Heart right ventricle (tissue), 16 donors: ENCODE measurements at places on chromosomes 11 and 22.

DNA sequence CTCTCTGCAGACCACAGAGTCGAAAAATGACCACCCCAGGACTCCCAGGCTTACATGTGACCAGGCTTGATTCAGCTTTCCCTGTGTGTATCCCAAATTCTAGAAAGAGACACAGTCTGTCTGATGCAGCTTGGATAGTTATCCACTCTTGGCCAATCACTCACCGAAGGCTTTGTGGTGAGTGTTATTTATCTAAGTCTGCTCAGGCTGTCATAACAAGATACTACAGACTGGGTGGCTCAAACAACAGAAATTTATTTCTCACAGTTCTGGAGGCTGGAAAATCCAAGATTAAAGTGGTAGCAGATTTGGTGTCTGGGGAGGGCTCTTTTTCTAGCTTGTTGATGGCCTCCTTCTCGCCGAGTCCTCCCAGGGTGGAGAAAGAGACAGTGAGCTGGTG is 63.2 kb downstream of the ZBTB16 start:
- no peak for DNase-seq

GRCh38 chr11:12083380-12083779 is 27.0 kb upstream of the MICAL2 start:
- no peak for DNase-seq

GRCh38 chr22:19448076-19448607 is 631 bp upstream of the C22orf39 start:
- peak; percentile 27 for DNase-seq

GRCh38 chr11:73393011-73393380 is 16.8 kb downstream of the RELT start:
- DNase-seq = no peak

- no peak for DNase-seq
Observed at GRCh38 chr11:114091516-114092397, 32.2 kb downstream of the ZBTB16 start.

GRCh38 chr11:398826-399225 is 4.8 kb downstream of the PKP3 start:
- no peak for DNase-seq

DNA sequence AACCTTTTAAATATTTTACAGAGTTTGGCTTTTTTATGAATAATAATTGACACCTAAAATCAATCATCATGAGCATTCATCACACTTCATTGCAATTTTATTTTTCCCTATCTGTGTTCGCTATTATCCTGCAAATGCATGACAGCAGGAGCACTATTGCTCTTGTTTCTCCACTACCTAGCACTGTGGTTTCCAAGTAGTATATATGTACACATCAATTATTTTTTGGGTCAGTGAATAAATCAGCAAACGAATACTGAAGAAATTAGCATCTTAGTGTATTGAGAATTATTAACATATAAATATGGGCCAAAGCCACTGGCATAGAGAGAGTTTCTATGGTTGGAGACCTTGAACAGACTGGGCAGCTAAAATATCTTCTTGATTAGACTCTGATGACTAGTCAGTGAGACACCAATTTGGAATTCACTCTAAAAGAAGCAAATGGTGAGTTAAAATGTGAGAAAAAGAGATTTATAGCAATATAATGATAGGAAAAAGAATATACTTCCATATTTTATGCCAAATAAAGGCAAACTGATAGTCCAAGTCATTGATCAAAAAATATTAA is 731.1 kb upstream of the LUZP2 start:
- DNase-seq = no peak

DNA sequence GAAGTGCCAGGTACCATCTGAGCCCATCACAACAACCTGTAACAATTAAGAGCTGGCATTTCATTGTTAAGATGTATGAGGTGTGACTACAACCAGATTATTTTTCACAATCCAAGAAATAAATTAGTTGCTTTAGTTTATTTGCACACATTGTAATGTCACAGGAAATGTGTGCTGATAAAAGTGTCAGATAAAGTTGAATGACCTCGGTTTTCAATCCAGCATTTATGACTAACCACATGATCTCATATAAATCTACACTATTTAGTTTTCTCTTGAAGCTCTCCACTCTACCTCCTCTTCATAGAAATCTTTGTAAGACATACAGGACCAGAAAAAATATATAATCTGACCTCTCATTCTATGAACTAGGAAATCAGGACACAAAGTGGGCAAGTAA is 166.2 kb downstream of the PGR start:
- no peak for DNase-seq

- DNase-seq = no peak
Observed at GRCh38 chr22:19704355-19705015, 9.8 kb upstream of the SEPTIN5 start.

GRCh38 chr11:134532921-134533421 is 120.9 kb upstream of the B3GAT1 start:
- DNase-seq = no peak

DNA sequence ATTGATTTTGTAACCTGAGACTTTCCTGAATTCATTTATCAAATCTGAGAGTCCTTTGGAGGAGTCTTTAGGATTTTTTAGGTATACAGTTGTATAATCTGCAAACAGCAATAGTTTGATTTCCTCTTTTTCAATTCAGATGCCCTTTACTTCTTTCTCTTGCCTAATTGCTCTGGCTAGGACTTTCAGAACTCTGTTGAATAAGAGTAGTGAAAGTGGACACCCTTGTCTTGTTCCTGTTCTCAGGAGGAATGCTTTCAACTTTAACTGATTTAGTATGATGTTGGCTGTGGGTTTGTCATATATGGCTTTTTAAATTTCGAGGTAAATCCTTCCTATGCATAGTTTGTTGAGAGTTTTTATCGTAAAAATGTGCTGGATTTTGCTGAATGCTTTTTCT is 227.4 kb downstream of the CSNK2A3 start:
- DNase-seq = no peak

GRCh38 chr11:20840341-20840740 is 171.0 kb downstream of the NELL1 start:
- DNase-seq = no peak

DNA sequence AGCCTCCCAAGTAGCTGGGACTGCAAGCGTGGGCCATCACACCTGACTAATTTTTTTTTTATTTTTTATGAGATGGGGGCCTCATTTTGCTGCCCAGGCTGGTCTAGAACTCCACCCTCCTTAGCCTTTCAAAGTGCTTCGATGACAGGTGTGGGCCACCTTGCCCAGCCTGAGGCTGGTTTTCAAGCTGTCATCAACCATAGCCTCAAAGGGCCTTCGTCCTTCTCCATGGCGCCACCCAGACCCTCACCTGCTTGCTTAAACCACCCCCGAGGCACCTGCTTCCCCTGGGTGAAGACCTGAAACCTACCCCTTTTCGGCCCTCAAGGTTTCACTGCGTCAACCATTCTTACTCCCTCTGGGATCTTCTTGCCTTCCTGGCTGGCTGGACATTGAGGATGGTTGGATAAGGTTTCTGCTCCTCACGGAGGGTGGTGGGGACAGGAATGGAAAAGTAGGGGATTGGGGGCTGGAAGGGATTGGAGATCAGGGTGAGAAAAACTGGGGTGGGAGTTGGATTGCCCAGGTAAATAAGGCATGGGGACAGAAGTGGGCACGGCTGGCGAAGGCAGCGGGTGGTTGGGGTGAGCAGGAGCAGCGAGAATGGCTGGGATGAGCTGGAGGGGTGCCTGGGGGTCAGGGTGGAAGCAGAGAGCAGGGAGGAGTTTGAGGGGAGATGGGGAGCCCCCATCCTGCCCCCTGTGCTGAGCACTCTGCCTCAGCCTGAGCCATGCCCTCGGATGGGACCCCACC is 2.8 kb upstream of the ACR start:
- DNase-seq = peak; percentile 4

- DNase-seq = peak; percentile 56
Observed at GRCh38 chr22:49789289-49790141, 38.2 kb downstream of the BRD1 start.

- no peak for DNase-seq
Observed at GRCh38 chr11:79683930-79684329, 243.1 kb upstream of the TENM4 start.

- DNase-seq = no peak
Observed at GRCh38 chr11:79377406-79377805, 63.4 kb downstream of the TENM4 start.

GRCh38 chr22:29245626-29246385 is 22.0 kb downstream of the RHBDD3 start:
- peak; percentile 62 for DNase-seq

DNA sequence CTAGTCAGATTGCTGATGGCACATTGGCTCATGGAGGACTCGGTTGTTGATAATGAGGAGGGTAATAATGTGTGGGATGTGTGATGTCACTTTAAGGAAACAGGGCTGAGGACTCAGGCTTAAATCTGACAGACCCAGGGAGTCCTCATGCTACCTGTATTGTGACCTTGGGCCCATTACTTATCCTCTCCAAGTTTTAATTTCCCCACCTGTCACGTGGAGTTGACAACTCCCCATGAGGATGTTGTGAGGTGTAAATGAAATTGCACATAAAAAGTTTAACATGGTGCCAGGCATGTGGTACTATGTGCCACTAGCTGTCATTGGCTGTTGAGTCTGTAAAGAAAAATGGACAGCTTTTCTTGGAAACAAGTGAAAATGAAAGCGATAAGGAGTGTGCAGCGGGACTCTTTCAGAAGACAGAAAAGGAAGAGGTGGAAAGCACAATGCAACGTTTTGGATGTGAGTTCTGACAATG is 15.3 kb downstream of the IL10RA start:
- DNase-seq = no peak
